Central memory CD4-positive, alpha-beta T cell (primary cell): ENCODE measurements at places on chromosomes 4 and X.

DNA sequence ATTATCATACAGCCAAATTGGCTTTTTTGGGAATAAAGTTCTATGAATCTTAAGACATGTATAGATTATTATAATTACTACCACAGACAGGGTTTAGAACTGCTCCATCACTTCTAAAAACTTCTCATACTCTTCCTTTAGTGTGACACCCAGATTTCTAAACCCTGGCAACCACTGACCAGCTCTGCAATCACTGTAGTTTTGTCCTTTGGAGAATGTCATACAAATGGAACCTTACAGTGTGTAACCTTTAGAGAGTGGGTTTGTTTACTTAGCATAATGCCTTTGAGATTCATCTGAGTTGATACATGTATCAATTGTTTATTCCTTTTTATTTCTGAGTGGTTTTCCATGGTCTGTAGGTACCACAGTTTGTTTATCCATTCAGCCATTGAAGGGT is 95.0 kb downstream of the TMEM164 start:
- no peak for DNase-seq

DNA sequence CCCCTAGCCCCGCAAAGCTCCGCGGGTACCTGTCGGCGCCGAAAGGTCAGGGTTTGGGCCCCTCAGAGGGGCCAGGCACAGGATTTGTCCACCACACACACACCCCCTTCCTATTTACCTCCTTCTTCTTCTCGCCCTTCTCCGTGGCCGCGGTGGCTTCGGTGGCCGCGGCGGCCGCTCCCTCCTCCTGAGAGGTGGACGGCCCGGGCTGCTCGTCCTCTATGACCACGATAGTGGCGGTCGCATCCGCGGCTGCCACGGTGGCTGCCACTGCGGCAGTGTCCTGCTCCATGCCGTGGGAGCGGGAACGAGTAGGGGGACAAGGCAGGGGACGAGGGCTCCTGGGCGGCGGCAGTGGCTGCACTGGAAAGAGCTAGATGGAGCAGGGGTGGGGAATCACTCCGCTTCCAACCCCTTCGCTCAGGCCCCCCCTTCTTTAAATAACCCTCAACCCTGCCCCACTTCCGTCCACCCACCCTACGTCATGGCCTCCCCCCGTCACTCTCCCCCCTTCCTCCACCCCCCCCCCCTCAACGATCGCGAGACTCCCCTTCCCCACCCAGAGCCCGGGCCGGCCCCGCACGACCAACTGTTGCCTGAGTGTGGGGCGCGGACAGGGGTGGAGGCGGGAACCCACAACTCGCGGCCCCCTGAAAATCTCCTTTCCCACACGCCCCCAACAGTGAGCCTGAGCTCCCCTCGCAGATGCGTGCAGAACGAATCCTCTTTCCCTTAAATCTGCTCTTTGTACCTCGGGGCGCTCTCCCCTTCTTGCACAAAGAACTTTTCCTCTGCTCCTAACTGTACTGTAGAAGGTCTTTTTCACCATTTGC is at the start of gene SMARCA1:
Gene SMARCA1, minus strand, starts transcription at position 412 of the 833 bp plus-strand sequence. Its CDS starts 120 bp downstream, at position 292.
- DNase-seq, result no peak

- peak; percentile 20 for DNase-seq
These were observed 53.9 kb downstream of the IRF2 start for GRCh38 chr4:184420402-184420801.

GRCh38 chr4:10157478-10158332 is 41.1 kb upstream of the WDR1 start:
- DNase-seq, result peak; percentile 12

DNA sequence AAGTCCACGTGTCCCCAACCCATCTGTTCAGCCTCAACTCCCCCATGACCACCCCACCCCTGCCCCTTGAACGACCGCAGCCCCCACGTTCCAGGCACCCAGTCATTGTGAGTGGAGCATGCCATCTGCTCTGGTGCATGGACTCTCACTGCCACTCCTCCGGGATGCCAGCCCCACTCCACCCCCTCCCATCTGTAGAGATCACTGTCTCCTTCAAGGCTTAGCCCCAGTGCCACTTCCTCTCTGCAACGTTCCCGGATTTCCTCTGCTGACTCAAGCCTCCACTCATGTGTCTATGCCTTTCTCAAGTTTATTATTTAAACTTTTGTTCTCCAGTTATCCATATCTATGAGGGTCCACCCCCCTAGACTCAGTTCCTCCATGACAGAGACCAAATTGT is 54.0 kb downstream of the MAML3 start:
- DNase-seq, result no peak

DNA sequence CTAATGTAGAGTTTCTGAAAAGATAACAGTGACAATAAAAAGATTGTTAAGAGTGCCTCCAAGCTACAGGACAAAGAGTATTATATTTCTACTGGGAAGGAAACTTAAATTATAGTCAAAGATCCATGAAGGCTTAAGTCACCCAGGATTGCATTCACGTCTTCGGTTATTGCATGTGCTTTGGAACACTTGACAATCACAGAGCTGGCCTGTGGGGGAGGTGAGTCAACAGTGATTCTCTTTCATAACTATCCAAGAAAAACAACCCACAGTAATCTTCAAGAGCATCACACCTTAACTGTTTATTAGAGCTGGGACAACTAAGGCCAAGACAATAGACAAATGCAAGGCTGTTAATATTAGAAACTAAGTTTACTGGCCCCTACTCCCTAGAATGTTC is 40.3 kb downstream of the PDGFC start:
- DNase-seq, result no peak

DNA sequence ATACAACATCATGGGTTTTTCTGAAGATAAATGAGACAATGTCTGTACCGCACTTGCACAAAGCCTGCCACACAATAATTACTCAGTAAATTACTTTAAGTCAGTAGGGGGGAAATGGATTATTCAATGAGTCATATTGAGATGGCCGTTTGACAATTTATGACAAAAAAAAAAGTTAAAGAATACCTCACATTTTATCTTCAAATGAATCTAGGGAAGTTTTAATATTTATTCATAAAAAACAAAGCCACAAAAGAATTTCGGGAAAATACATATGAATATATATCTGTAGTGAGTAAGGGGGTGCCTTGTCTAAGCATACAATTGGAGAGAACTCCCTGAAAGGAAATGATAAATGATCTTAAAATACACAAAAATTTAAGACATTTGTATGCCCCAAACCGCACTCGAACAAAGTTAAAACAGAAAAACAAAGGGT is 197.0 kb upstream of the SLC7A11 start:
- no peak for DNase-seq
